ENCODE measurements at places on chromosomes 2 and 18.

DNA sequence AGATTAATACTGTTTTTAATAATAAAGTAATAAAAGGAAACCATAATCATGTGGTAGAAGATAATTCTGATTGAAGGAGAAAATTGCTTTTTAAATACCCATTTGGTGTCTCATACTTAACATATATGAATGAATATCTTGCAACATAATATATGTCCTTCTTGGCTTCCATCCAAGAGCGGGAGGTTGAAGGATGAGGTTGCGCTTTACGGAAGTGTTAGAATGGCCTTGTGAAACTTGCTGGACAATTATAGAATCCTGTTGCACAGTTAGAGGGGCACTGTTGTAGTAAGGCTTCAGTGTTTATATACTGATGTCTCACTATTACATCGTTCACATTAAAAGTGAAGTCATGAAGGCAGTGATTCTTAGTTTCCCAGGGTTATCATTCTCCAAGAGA lies 9.4 kb downstream of the INSIG2 start:
- no peak for DNase-seq

DNA sequence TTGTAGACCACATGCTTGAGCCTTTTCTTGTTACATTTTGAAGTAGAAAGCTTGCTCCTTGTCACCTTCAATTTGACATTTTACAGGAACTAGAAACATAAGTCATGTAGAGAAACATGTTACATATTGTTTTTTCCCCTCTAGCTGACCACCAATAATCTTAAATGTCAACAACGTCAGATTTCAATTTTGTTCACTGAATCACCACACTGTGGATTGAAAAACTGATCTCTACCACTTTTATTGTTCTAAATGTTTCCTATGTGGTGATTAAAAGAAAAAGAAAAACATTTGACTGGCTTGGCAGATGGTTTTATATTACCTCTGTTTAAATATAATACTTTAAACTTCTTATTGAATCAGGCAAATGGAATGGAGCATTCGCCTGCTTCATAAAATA lies 87.7 kb downstream of the DSEL start:
- no peak for DNase-seq

DNA sequence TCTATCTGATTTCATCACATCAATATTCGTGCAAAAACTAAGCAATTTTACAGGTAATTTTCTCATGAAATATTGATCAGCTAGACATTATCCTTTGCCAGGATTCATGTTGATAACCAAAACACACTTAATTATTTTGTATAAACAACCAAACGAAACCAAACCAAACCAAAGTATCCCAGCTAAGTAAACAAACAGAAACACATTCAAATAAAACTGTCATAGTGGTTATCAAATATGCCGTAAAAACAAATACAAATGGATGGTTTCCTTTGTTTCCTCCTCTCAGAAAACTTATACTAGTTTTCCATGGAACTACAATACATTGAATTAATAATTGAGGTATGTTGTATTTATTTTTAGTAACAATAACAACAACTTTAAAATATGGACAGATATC lies 777.4 kb downstream of the DSC3 start:
- DNase-seq = no peak

DNA sequence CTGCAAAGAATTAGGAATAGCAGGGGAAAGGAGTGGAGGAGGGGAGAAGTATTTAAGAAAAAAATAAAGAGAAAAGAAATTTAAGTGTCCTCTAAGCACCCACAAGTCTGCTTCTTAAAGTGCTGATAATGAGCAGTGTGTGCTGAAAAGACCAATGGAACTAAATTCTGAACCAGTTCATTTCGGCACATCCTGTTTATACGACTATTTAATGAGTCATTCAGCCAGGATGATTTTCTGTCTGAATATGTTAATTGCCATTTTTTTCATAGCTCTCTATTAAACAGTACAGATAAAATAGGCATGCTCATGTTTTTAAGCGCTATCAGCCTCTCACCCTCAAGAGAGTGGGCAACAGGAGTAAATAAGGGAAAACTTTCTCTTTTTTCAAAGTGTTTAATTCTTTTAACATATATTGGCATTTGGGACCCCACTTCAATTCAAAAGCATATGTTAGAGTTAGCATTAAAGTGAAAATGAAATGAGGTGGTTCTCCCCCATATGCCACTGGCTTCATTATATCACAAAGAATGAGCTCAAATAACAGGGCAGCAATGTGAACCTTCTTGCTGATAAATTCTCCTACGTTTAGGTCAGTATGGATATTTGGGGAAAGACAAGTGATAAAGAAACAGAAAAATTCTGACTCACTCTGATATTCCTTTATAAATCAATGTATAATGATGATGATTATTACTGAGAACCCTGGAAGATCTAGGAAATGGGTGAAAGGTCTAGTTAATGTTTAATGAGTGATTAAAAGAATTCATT lies 87.5 kb downstream of the TCF4 start:
- DNase-seq = no peak

GRCh38 chr2:238299803-238300202 lies 11.4 kb upstream of the PER2 start:
- no peak for DNase-seq

DNA sequence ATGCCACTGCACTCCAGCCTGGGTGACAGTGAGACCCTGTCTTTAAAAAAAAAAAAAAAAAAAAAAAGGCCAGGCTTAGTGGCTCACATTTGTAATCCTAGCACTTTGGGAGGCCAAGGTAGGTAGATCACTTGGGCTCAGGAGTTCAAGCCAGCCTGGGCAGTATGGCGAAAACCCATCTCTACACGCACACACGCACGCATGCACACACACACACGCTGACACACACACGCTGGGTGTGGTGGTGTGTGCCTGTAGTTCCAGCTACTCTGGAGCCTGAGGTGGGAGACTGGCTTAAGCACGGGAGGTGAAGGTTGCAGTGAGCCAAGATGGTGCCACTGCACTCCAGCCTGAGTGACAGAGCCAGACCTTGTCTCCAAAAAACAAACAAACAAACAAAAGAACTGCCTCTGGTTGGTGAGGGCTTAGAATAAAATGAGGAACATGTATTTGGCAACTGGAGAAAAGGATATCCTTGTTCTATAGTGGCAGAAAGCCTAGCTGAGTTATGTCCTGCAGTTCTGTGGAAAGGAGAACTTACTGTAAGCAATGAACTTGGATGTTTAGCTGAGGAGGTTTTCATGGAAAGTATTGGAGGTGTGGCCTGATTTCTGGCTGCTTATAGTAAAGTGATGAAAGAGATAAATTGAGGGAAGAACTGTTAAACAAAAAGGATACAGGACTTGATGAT lies 34.0 kb downstream of the HAT1 start:
- no peak for DNase-seq

GRCh38 chr2:10242451-10242850 lies 60.3 kb upstream of the HPCAL1 start:
- DNase-seq = no peak

- no peak for DNase-seq
These were observed 175.9 kb downstream of the SH3RF3 start for GRCh38 chr2:109304731-109305470.

- no peak for DNase-seq
These were observed 486.5 kb downstream of the NUP35 start for GRCh38 chr2:183610724-183611123.

- no peak for DNase-seq
These were observed 125.8 kb downstream of the VWC2L start for GRCh38 chr2:214536625-214537024.

DNA sequence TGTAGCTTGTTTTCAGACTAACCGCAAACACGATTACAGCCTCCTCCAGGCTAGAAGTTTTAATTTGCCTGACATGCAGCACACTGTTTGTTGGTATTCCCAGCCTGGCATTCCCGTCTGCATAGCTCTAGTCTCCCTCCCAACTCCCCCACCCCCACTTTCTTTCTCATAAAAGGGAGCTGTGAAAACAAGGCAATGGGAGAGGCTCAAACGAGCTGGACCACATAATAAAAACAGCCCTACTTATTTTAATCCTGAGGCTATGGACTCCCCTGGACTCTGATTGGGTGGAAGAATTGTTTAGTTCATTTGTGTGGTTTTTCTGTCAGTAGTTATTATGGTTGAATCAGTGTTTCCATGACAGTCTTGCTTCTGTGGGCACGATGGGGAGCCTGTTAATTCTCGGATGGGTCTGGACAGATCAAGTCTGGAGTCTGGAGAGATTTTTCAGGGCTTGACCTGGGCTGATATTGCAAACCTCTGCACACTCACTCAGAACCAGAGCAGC lies 1.2 kb downstream of the STON1 start:
- DNase-seq = no peak

DNA sequence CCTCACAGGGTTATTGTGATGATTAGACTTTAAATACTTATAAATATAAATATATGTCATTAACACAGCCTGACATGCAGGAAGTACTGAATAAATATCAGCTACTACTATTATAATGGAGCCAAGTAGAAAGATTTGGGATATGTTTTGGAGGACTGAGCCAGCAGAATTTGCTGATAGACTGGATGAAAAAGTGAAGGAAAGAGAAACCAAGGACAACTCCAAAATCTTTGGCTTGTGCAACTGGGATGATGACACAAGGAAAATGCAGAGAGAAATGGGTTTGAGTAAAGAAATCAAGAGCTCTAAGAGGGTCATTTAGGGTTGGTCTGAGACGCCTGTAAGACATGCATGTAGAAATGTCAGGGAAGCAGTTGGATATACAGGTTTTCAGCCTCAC lies 15.6 kb downstream of the ADD2 start:
- DNase-seq = no peak

- no peak for DNase-seq
These were observed 156.5 kb downstream of the PTGR3 start for GRCh38 chr18:75052475-75052874.

DNA sequence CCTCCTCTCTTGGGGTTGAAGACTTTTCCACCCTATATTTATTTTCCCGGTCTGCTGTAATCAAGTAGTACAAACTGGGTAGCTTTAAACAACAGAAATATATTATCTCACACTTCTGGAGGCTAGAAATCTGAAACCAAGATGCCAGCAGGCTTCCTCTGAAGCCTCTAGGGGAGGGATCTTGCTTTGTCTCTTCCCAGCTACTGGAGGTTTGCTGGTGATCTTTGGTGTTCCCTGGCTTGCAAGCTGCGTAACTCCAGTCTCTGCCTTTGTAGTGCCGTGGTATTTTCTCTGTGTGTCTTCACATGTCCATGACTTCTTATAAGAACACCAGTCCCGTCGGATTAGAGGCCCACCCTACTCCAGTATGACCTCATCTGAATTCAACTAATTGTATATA lies 44.4 kb downstream of the MYO3B start:
- DNase-seq = no peak

- no peak for DNase-seq
These were observed 9.2 kb downstream of the TGIF1 start for GRCh38 chr18:3458952-3459853.

GRCh38 chr2:45612285-45612684 lies 1.2 kb upstream of the SRBD1 start:
- DNase-seq = no peak

GRCh38 chr2:121334581-121335293 lies 49.7 kb upstream of the TFCP2L1 start:
- DNase-seq = no peak

DNA sequence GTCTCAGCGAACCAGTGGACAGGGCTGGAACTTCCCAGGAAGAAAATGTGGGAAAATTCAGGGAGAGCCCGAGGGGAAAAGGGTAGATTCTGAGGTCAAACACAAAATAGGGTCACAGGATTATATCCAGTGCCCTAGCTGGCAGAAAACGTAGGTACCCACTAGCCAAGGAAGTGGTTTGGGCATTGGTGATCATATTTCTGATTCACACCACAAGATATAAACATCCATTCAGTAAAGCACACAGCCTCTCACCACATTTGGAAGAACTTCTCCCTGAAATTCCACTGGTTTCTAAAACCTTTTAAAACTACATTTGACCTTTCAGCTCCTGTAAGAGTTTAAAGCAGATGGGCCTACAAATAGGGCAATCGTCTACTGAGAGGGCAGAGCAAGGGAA lies 186.9 kb downstream of the TTC32 start:
- no peak for DNase-seq

DNA sequence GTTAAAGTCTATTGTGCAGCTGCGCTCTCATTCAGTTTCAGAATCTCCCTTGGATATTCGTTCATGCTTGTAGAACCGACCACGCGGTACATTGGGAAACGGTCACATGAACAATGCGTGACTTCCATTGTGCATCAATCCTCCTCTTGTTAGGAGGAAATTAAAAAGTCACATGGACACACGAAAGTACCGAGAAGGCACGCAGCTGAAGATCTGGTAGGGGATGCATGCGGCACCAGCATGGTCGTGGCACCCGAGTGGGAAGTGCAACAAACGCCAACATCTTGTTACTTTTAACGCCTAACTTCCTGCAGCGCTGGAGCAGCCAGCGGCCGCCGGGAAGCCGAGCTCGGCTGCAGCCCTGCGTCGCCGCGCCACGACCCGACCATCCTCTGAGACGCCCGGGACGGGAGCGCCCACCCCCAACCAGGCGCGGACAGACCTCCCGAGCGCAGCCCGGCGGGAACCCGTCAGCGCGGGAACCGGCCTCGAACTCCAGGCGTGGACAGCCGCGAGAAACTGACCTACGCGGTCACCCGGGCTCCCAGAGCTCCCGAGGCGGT lies 412 bp downstream of the OSBPL1A start:
- peak; percentile 7 for DNase-seq

- no peak for DNase-seq
These were observed 43.6 kb upstream of the SLC14A2 start for GRCh38 chr18:45571714-45572113.

- no peak for DNase-seq
These were observed 31.5 kb downstream of the SIX3 start for GRCh38 chr2:44972771-44973535.

- no peak for DNase-seq
These were observed 76.4 kb upstream of the BCL11A start for GRCh38 chr2:60629801-60630385.

DNA sequence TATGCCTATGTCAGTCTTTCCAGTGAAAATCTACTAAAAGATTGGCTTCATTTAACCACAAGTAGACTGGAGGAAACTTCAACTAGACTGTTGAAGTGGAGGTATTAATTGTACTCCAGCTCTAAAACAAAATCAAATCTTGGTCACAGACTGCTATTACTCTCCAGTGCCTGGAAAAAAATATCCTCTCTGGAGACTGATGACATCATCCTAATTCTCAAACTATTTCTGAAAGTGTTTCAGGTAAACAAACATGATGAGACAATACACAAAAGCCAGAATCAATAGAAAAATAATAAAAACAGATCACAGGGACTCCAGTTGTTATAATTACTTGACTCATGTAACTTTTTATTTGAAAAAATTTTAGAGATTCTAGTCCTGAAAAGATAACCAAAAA lies 87.7 kb upstream of the MYO3B start:
- no peak for DNase-seq

- DNase-seq = no peak
These were observed at the start of gene GKN1 for GRCh38 chr2:68974251-68974650. Gene GKN1 (plus strand): TSS chr2:68974636. CDS start chr2:68974678, 42 bp downstream.

- DNase-seq = no peak
These were observed 20.9 kb upstream of the COL6A3 start for GRCh38 chr2:237434866-237435311.

- DNase-seq = no peak
These were observed 280.0 kb downstream of the GULP1 start for GRCh38 chr2:188571543-188572303.

Measured in stimulated activated CD4-positive, alpha-beta T cell treated with anti-CD3 and anti-CD28 coated beads, Interleukin-1b, Interleukin-23, amount 100 ng/mL, for 24 hours (primary cell).